ENCODE measurements at places on chromosomes 4 and X.
A peak's percentile ranks its signal among the peaks of the same experiment; 100 is the strongest.

DNA sequence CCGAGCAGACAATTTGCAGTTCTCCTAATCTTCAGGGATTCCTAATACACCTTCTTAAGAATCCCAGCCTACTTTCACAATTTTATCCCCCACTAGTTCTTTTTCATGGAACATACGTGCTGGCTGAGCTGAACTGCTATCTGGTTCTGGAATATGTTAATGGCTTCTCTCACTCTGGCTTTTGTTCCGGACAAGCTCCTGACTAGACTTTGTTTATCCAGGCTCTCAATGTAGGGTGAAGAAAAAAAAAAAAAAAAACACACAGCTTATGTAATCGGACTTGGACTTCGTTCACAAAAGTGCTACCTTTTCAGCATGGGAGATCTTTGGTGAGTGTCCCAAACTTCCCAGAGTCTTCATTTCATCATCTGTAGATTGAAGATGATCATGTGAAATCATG, 555.4 kb upstream of the CPEB2 start:
- no peak for DNase-seq

DNA sequence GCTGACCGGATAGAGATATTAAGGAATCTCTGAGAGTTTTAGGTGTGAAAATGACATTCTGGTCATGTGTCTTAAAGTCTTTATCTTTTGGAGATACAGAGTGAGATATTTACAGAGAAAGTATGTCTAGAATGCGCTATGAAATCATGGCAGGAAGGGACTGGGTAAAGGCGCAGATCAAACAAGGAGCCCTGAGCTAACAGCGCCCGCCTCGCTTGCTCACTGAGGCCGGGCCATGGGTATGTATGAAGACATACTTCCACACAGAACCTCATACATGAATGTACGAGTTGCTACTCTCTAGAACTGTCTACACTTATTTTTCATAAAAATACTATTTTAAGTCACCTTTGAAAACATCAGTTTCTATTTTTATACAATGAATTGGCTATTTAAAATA, 20.0 kb downstream of the FAM53A start:
- DNase-seq: no peak

- no peak for DNase-seq
Measured at GRCh38 chrX:74514384-74514783, 93.1 kb downstream of the SLC16A2 start.

GRCh38 chr4:25513814-25514213, 136.8 kb downstream of the ANAPC4 start:
- no peak for DNase-seq

DNA sequence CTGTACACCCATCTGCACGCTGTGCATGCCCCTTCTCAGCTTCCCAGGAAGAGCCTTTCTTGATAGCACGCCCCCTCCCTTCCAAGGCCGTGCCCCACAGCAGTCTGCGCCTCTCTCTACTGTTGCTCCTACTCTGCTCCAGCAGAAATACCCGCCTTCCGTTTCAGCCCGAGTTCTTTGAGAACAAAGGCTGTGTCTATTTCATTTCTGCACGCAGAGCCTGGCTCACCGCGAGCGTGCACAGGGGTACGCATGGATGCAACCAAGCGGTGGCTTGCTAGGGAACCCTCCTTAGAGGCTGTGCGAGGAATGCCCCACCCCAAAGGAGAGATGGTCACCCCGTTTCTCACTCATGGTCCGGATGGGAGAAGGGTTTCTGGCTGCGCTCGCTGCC, 485 bp downstream of the AADAT start:
- DNase-seq: no peak

- no peak for DNase-seq
Measured at GRCh38 chr4:107153956-107154355, 117.8 kb upstream of the DKK2 start.

DNA sequence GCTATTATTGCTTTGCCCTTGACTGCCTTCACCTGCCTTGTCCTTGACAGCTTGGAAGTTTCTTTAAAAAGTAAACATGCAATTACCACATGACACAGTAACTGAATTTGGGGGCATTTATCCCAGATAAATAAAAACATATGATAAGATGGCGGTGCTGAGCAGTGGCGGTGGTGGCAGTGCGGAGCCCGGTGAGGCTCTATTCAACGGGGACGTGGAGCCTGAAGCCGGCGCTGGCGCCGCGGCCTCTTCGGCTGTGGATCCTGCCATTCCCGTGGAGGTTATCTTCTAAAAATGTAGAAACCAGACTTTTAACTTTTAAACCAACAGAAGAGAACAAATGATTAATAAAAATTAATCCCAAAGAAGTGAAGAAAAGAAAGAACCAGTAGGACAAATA, 59.7 kb upstream of the ZDHHC15 start:
- DNase-seq: no peak

DNA sequence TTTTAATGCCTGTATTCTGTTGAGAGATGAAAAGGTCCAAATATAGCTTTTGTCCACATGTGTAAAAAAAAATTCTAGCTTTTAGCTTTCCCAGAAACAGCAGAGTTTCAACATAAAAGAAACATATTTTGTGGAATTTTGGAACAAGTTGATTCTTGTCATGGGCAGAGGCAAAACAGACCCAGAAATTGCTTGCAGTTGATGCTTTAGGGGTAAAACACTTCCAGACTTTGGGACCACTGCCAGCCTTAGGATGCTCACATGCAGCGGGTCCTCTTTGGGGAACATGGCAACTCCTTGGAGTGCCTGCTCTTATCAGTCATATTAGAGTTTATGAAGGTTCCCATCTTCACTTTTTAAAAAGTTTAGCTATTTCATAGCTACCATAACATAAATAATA, 30.4 kb downstream of the DCLK2 start:
- no peak for DNase-seq

GRCh38 chrX:134654398-134655012, 3.8 kb downstream of the PLAC1 start:
- no peak for DNase-seq

GRCh38 chr4:53935780-53936179, 128.6 kb downstream of the CHIC2 start:
- DNase-seq: no peak

GRCh38 chr4:136754810-136755530, 777.3 kb downstream of the PCDH18 start:
- DNase-seq: no peak

- DNase-seq: no peak
Measured at GRCh38 chrX:100717363-100717762, 14.6 kb downstream of the SYTL4 start.

- DNase-seq: no peak
Measured at GRCh38 chrX:118496763-118497079, 1.1 kb downstream of the DOCK11 start.

- DNase-seq: no peak
Measured at GRCh38 chr4:155478336-155478835, 101.6 kb upstream of the MAP9 start.

DNA sequence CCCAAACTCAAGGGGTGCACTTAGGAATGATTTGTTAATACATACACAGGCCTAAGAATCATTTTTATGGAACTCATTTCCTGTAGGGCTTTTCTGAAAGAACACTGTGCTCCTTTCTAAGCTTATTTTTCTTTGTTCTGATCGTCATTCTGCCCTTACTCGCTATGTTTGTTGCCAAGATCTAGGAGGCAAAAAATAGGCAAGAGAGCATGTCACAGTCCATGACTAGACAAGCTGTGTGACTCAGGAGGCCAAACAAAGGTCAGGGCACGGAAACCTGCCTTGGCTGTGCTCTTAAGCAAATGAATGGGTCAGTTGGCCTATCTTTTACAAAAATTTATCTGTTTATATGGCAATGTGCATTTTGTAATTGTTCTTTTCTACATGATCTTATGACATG, 42.5 kb upstream of the C1GALT1C1 start:
- DNase-seq: no peak

GRCh38 chr4:14883166-14883565, 119.1 kb upstream of the CPEB2 start:
- DNase-seq: no peak

DNA sequence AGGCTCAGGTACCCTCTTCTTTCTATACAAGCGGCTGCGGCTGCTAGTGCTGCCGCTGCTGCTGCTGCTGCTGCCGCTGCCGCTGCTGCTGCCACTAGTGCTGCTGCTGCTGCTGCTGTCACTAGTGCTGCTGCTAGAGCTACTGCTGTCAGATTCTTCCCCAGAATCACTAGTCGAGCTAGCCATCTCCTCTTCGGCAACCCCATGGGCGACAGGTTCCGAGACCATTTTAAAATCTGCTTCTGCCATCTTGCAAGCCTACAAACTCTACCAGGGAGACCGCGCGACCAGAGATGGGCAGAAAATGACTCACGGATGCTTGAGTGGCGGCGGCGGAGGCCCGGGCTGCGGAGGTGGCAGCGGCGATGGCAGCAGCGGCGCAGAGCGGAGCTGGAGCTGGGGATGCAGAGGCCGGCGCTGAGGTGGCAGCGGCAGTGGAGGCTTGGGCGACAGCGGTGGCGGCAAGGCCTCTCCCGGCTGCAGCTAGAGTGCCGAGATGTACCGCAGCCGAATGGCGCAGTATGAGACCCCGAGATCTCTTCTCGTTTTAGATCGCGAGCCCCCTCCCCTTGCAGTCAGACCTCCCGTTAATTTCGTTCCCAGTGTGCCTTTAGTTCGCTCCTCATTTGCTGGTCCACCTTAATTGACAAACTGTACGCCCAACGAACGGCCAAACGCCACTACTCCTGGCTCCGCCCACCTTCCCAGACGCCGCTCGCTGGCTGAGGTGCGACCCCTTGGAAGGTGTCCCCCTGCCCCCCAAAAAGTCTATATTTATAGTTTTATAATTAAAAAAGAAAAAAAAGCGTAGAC, at the start of gene NAP1L3:
NAP1L3 (minus strand) TSS at position 523 of the 813 bp plus-strand sequence; CDS start at position 249, 274 bp downstream.
- DNase-seq: peak; percentile 51

All from activated T-helper 9 cell treated with anti-CD3 and anti-CD28 coated beads, Interleukin-2, amount 50 U/mL, for 16 hours (primary cell).